Calu3 (cell line): ENCODE measurements at places on chromosomes 1 and 21. TPM values are rescaled to one million over a fixed set of nuclear protein-coding genes. Genes with fewer than 3 reads are reported as not detected.

The PADI2 gene
- 1.3 and 2.7 TPM in 2 replicates for total RNA-seq

The ATP1B1 gene
- 621 and 626 TPM in 2 replicates for total RNA-seq

The OR2G6 gene
- not detected in 2 replicates for total RNA-seq

GRCh38 chr1:194442901-194443575, 1256.6 kb upstream of the B3GALT2 start:
- H3K4me1 ChIP-seq: no peaks in the 10 kb centered on the region
- no peak overlapping the region for H3K4me3 ChIP-seq
- H3K36me3 ChIP-seq: no peaks in the 10 kb centered on the region
- no peak overlapping the region for H3K27ac ChIP-seq

DNA sequence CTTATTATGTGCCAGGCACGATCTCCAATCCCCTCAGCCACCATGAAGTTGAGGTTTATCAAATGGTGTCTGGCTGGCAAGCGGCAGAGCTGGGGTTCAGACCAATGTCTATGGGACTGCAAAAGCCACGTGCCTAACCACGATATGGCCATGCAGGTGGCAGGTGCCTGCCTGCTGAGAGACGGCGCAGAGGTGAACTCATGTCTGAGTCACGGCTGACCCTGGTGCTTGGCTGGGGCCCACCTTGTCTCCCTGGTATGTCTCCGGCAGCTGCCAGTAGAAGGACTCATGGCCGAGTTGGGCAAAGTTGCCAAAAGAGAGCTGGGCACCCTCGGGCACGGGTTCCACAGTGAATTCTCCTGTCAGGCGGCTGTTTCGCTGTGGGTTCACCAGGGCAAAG, 59.9 kb downstream of the LDLRAD2 start:
- DNase-seq: peak; percentile 71
- no peaks in the 10 kb centered on the region for H3K27me3 ChIP-seq
- H3K4me3 ChIP-seq: peak overlapping the region; percentile 22
- H3K27ac ChIP-seq: peak overlapping the region; percentile 29
- H3K4me1 ChIP-seq: peaks cover 42% of the 10 kb centered on the region

GRCh38 chr1:9822897-9823692, 670 bp downstream of the CLSTN1 start:
- DNase-seq: peak; percentile 2
- H3K27ac ChIP-seq: peak overlapping the region; percentile 42
- peak overlapping the region; percentile 77 for H3K4me3 ChIP-seq

GRCh38 chr1:110426854-110427253, 19.4 kb upstream of the LAMTOR5 start:
- H3K4me1 ChIP-seq: no peaks in the 10 kb centered on the region
- H3K36me3 ChIP-seq: no peaks in the 10 kb centered on the region
- H3K4me3 ChIP-seq: no peak overlapping the region
- peaks cover 41% of the 10 kb centered on the region for H3K27me3 ChIP-seq

- H3K27me3 ChIP-seq: no peaks in the 10 kb centered on the region
- H3K36me3 ChIP-seq: peaks cover 33% of the 10 kb centered on the region
- H3K4me1 ChIP-seq: peaks cover 29% of the 10 kb centered on the region
- H3K4me3 ChIP-seq: peak overlapping the region; percentile 88
Observed at GRCh38 chr1:229271448-229272159, 693 bp downstream of the RAB4A start.

- no peak overlapping the region for H3K27ac ChIP-seq
- no peak for DNase-seq
- H3K4me1 ChIP-seq: no peaks in the 10 kb centered on the region
- H3K4me3 ChIP-seq: no peak overlapping the region
- H3K36me3 ChIP-seq: no peaks in the 10 kb centered on the region
Observed at GRCh38 chr1:156851779-156852417, 7.0 kb downstream of the INSRR start.

- no peak for DNase-seq
- peaks cover 52% of the 10 kb centered on the region for H3K27me3 ChIP-seq
- no peak overlapping the region for H3K27ac ChIP-seq
- no peak overlapping the region for H3K4me3 ChIP-seq
Observed at GRCh38 chr1:38587766-38588165, 271.8 kb downstream of the RRAGC start.

- no peak overlapping the region for H3K4me3 ChIP-seq
- H3K27me3 ChIP-seq: no peaks in the 10 kb centered on the region
- no peaks in the 10 kb centered on the region for H3K4me1 ChIP-seq
- peak; percentile 76 for DNase-seq
- H3K27ac ChIP-seq: no peak overlapping the region
Observed at GRCh38 chr1:27300341-27301051, 21.5 kb upstream of the TMEM222 start.

DNA sequence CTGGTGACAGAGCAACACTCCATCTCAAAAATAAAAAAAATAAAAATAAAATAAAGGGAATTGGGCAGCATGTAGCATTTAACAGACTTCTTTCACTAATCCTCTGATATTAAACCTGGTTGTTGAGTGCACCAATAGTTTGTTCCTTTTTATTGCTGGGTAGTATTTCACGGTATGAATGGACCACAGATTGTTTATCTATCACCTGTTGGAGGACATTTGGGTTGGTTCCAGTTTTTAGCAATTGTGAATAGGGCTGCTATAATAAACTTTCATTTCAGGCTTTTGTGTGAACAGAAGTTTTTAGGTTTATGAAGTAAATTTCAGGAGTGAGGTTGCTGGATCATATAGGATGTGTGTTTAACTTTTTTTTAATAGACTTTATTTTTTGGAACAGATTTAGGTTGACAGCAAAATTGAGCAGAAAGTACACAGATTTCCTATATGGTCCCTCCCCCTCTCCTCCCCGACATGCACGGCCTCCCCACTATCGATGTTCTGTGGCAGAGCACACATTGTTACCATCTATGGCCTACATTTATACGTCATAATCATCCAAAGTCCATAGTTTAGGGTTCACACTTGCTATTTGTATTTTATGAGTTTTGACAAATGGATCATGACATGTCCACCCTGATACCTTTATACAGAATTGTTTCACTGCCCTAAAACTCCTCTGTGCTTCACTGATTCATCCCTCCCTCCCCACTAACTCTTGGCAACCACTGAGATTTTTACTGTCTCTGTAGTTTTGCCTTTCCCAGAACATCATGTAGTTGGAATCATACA, 66.1 kb upstream of the TMPRSS2 start:
- H3K4me1 ChIP-seq: no peaks in the 10 kb centered on the region
- no peaks in the 10 kb centered on the region for H3K27me3 ChIP-seq
- no peak overlapping the region for H3K27ac ChIP-seq
- no peak overlapping the region for H3K4me3 ChIP-seq

DNA sequence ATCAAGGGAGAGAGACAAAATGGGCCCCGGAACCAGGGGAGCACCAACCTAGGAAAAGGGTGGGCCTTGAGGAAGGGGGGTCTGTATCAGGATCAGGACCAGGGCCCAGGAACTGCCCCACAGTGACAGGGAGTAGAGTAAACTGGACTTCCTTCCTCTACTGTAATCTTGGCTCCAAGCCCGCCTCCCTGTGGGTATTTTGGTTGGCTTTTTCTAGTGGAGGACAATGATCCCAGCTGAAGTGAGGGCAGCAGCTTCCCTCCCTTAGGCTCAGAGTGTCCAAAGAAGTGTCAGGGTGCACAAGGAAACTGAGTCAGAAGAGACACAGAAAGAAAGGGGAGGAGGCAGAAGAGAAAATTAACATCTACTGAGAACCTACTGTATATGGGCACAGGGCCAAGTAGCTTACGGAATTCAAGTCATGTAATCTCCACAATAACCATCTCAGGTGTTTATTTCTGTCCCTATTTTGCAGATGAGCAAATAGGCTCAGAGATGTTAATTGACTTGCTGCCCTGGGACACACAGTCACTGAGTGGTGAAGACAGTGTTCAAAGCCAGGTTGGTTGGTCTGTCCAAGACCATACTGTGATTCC, 4.8 kb downstream of the UBQLN4 start:
- no peak for DNase-seq
- H3K36me3 ChIP-seq: peaks cover 55% of the 10 kb centered on the region
- H3K4me3 ChIP-seq: no peak overlapping the region
- peaks cover 19% of the 10 kb centered on the region for H3K4me1 ChIP-seq
- H3K27ac ChIP-seq: no peak overlapping the region
- H3K27me3 ChIP-seq: no peaks in the 10 kb centered on the region

DNA sequence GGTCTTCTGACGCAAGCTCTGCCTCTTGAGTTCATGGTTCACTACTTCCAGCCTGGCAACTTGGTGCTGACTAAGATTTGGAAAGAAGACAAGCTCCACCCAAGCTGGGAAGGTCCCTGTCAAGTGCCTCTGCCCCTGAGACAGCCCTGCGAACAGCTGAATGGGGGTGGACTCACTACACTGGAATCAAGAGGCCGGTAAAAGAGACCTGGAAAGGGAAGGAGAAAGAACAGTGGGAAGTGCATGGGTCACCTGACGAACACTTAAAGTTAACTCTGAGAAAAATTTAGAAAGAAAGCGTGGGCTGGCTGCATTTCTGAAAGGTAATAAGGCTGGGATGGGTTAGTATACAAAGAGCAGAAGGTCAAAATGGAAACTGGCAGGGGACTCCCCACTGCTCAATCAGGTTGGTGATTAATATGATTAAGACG, 26.1 kb upstream of the ZNF496 start:
- DNase-seq: no peak
- no peak overlapping the region for H3K27ac ChIP-seq
- no peaks in the 10 kb centered on the region for H3K4me1 ChIP-seq
- no peak overlapping the region for H3K4me3 ChIP-seq

DNA sequence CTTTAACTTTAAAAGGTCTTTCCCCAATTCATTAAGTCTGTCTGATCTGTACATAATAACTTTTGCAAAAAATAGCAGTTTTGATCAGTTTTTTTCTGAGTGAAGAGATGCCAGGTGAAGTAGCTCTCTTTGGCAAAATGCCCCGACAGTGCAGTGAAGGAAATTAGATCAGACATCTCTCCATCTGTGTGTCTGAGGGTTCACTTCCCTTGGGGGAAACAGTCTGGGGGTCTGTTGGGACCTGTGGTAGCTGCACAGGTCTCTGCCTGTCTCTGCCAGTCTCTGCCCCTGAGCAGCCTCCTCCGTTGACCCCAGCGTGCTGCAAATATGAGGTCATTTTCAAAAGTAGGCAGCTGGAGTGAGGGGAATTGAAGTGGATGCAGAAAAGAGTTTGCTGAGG, 54.5 kb downstream of the TBCE start:
- H3K36me3 ChIP-seq: peaks cover 6% of the 10 kb centered on the region
- no peak overlapping the region for H3K27ac ChIP-seq

GRCh38 chr1:100616121-100616621, 78.2 kb downstream of the GPR88 start:
- H3K27me3 ChIP-seq: no peaks in the 10 kb centered on the region
- no peaks in the 10 kb centered on the region for H3K36me3 ChIP-seq
- DNase-seq: no peak
- no peak overlapping the region for H3K4me3 ChIP-seq
- peaks cover 9% of the 10 kb centered on the region for H3K4me1 ChIP-seq

- no peaks in the 10 kb centered on the region for H3K27me3 ChIP-seq
- H3K27ac ChIP-seq: no peak overlapping the region
- H3K4me1 ChIP-seq: peaks cover 4% of the 10 kb centered on the region
- H3K4me3 ChIP-seq: no peak overlapping the region
- no peak for DNase-seq
Observed at GRCh38 chr21:28229814-28230213, 762.9 kb downstream of the LTN1 start.

DNA sequence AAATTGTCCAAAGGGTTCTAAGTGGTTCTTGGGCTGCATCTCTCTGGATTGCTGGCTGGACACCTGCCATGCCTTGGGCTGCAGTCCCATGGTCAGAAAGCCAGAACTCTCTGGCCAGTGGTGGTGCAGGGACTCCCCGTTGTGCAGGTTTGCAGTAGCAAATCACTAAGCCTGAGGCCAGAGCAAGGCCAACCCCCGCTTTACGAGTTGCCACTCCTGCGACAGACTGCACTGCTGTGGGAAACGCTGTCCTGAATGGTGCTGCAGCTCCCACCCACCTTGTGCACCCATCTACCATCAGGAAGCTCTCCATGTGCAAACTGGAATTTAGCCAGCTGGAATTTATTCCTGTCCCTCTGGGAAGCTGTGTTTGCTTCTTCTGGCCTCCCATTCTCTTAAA, 45.7 kb downstream of the LHX4 start:
- H3K27me3 ChIP-seq: no peaks in the 10 kb centered on the region
- H3K36me3 ChIP-seq: peaks cover 14% of the 10 kb centered on the region
- H3K27ac ChIP-seq: no peak overlapping the region
- no peak for DNase-seq

- no peak for DNase-seq
- H3K27me3 ChIP-seq: no peaks in the 10 kb centered on the region
- no peaks in the 10 kb centered on the region for H3K4me1 ChIP-seq
- no peaks in the 10 kb centered on the region for H3K36me3 ChIP-seq
- H3K4me3 ChIP-seq: no peak overlapping the region
Observed at GRCh38 chr1:76727520-76727919, 139.8 kb upstream of the ST6GALNAC5 start.

DNA sequence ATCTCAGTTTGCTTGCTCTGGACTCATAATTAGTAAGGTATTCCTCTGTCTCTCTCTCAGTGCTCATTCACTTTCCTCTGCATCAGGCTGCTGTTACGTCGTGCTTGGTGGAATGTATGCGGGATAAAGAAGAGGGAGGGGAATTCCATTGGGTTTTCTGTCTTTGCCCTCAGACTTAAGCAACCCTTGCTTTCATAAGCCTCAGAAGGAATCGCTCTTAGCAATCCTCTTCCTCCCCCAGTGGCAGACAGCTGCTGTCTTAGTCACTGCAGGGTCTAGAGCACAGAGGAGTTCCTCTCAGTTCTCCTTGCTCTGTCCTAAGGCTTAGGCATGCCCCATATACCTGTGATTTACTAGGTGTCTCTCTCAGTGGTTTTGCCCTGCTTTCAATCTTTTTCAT, 19.1 kb upstream of the NTMT2 start:
- no peak overlapping the region for H3K4me3 ChIP-seq
- no peaks in the 10 kb centered on the region for H3K36me3 ChIP-seq
- H3K4me1 ChIP-seq: no peaks in the 10 kb centered on the region

- H3K4me3 ChIP-seq: no peak overlapping the region
- H3K4me1 ChIP-seq: peaks cover 7% of the 10 kb centered on the region
- H3K36me3 ChIP-seq: peaks cover 88% of the 10 kb centered on the region
- no peak overlapping the region for H3K27ac ChIP-seq
- H3K27me3 ChIP-seq: no peaks in the 10 kb centered on the region
Observed at GRCh38 chr1:39473324-39473723, 18.1 kb upstream of the BMP8A start.

- no peaks in the 10 kb centered on the region for H3K36me3 ChIP-seq
- no peak overlapping the region for H3K4me3 ChIP-seq
- H3K27ac ChIP-seq: no peak overlapping the region
- H3K27me3 ChIP-seq: no peaks in the 10 kb centered on the region
- no peak for DNase-seq
Observed at GRCh38 chr1:67856921-67857320, 23.7 kb upstream of the GNG12 start.
